ENCODE measurements at places on chromosomes 4 and X.

- peak; percentile 4 for DNase-seq
These were observed 96.9 kb upstream of the CASK start for GRCh38 chrX:42020225-42020624.

GRCh38 chrX:103310555-103311398 is at the start of gene BEX2:
BEX2 (minus strand) TSS chrX:103310990; CDS start chrX:103309976, 1,014 bp downstream.
- peak; percentile 87 for DNase-seq

GRCh38 chr4:104490770-104491480 is 3.8 kb downstream of the CXXC4 start:
- peak; percentile 47 for DNase-seq

DNA sequence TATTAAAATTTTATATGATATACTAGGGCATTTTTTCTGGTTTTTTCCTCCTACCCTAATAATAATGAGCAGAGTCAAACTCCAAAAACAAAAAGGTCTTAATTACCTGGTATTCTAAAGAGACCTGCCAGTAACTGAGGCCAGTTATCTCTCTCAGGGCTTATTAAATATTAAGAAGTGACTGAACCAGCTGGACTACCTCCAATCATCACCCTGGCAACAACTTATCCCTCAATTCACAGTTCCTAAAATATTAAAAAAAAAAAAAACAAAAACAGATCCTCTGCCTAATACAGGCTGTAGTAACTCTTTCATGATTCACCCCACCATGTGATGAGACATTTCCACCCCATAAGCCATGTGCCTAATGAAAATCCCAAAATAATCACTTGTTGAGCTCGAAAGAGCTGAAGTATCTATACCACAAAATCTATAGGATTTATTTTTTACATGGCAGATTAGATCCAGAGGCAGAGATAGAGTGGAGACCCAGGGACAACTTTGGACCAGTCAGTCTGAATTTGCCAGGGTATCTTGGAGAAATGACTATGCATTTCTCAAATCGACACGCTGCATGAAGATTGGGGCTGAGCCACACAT is 698.0 kb downstream of the FAT4 start:
- DNase-seq = no peak

- DNase-seq = no peak
These were observed 3.9 kb upstream of the GAR1 start for GRCh38 chr4:109811707-109812106.

DNA sequence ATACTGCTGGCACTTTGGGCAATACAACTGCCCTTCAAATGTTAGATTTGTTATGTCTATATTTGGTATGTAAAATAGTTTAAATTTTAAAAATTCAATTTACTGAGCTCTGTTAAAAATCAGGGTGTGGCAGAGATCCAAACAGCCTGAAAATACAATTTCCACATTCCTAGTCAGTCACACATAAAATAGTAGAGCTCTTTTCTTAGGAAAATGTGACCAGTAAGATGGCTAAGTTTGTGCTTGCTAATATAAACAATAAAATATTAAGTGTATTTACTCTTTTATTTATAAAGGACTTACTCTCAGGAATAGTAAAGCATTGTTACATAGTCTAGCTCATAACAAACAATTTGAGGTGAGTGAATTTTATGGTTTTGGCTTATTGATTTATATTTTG is 200.2 kb downstream of the DKK2 start:
- DNase-seq = no peak

GRCh38 chr4:13641084-13641483 is 13.6 kb upstream of the BOD1L1 start:
- no peak for DNase-seq

DNA sequence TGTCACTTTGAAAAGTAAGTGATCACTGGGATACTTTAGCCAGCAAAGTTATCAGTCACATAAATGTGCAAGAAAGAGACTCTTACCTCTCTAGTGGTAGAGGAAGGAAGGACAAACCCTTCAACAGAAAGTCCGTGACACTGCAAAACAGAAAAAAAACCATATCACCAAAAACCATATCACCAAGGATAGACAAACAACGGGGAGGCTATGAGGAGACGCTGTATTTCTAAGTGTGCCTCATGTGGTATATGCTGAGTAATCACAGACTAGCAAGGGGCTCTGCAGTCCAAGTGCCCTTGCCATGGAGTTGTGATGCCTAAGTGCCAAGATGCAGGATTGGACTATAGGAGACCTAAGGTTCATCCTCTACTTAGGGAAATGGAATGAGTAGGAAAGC is 11.5 kb upstream of the HDAC8 start:
- DNase-seq = no peak

DNA sequence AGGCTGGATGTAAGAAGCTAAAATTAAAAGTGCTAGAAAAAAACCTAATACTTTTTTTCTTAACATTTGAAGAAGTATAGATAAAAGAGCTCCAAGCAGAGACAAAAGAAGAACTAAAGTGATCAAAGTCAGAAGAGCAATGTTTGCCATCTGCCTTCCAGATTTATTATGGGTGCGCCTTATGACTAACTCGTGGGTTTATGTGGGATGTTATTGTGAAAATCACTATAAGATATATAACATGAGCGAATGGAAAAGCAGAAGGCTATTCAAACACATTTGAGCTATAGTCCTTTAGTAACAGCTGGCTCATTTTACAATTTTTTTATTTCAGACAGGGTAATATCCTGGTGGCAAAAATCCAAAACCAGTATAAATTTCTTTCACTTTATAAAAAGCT is 1040.7 kb downstream of the RAPGEF2 start:
- no peak for DNase-seq

- DNase-seq = peak; percentile 43
These were observed 35.8 kb downstream of the GPR82 start for GRCh38 chrX:41759817-41760216.

- DNase-seq = no peak
These were observed 755.8 kb upstream of the LCORL start for GRCh38 chr4:18777190-18777930.

DNA sequence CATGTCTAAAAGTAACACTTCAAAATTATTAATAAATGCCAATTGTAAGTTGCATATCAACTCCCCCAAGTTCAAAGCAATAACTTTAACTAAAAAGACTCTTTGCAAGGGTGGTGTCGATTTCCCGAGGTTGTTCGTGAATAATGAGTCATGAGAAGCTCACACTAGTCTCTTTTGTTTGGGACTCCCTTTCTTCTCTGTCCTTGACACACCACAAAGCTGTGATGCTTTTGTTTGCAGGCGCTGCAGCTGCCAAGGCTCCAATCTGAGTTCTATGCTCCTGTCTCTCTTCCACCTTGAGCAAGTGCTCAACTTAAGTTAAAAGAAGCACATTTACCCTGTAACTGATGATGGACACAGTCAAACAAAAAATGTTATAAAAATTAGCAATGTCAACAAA is 65.9 kb downstream of the FAT1 start:
- no peak for DNase-seq

DNA sequence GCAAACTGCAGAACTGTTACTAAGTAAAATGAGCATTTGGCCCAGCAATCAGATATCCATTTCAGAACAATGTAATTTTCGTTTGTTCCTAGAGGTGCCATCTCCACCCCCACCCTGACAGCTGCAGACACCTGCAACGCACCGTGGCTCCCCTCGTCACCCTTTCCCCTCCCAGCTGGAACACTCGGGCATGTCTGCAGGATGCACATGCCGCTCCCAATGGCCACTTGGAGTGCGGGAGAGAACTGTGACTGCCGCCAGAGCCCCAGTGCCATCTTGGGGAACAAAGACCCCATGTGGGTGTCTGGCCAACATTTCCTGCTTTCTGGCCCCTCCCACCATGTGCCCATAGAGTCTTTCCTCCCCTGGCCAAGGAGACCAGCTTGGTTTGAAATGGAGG is 436.2 kb downstream of the PCDH10 start:
- no peak for DNase-seq

- no peak for DNase-seq
These were observed 82.5 kb downstream of the LCORL start for GRCh38 chr4:17939054-17939453.

DNA sequence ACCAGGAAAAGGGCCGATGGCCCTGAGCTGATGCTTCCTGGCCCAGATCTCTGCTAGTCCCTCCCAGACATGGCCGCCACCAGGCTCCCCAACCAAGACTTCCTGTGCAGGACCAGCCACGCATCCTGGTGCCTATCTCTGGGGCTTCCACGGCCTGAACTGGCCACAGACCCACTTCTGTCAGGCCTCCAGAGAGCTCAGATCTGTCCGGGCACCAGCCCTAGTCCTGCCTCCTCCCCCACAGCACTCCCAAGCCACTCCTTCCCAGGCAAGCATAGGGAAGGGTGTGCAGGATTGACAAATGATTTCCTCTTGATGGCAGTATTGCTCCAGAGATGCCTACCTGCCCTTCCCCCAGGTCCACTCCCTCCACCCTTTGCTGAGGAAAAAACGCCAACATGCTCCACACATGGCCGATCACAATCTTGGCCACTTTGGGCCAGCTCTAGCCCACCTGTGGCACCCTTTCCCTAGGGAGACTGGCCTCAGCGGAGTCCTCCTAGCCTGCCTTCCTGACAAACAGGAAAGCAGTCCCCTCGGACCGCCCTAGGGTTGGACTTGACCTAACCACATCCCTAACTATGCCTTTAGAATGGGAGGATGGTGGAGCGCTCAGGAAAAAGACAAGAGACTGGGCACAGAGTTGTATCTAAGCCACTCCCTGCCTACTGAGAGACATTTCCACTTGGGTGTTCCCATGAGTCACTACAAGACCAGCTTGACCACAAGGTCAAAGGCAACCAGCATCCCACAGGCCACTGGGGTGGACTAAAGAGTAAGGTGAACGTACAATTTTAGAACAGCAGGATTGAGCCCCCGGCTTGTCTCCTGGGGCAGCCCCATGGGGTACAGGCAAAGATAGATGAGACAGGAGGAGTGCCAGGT is 277.5 kb upstream of the AGTR2 start:
- no peak for DNase-seq

DNA sequence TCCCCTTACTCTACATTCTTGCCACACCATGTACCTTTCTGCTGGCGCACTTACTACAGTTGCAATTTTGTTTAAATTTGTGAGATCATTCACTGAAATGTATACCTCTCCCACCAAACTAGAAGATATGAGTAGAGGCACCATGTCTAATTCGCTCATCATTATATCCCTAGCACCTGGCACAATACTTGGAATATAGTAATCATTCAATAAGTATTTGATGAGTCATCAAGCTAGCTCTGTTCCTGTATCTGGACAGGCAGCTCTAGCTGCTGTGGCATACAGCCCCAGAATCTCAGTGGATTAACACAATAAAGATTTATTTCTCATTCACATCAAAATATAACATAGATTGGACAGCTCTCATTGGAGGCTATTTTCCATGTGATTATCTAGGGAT is 245.9 kb downstream of the IDS start:
- DNase-seq = no peak

- no peak for DNase-seq
These were observed 344.8 kb downstream of the ANK2 start for GRCh38 chr4:113394108-113394729.

DNA sequence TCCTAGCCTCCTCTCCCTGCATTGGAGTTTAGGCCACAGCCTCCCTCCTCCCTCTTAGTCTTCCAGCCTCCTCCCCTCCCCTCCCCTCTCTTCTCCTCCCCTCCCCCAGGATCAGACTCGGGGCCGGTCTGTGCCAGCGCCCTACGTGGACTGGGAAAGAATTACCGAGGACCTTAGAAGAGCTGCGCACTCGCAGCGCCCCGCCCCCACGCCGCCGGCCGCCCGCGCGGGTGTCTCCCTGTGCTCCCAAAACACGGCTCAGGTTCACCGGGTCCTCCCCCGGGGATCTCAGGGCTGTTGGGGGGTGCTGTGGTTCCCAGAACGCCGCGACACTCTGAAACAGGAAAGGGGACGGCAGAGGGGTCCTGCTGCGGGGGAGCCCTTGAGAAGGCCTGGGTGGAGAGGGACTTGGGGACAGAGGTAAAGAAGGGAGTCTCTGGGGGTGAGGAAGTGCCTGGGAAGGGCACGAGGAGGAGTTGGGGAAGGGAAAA is 122.3 kb upstream of the TBL1X start:
- DNase-seq = peak; percentile 69

GRCh38 chr4:41304221-41304620 is 47.5 kb downstream of the UCHL1 start:
- no peak for DNase-seq

- DNase-seq = peak; percentile 62
These were observed 190.6 kb upstream of the LEF1 start for GRCh38 chr4:108359130-108359985.

- peak; percentile 67 for DNase-seq
These were observed 591 bp downstream of the PRPS1 start for GRCh38 chrX:107628662-107629539.

- DNase-seq = peak; percentile 23
These were observed 1016.5 kb downstream of the SH3BGRL start for GRCh38 chrX:82218361-82218760.

- no peak for DNase-seq
These were observed 34.1 kb downstream of the SORCS2 start for GRCh38 chr4:7226439-7226838.

- DNase-seq = no peak
These were observed 6.7 kb downstream of the CORIN start for GRCh38 chr4:47831026-47831679.

GRCh38 chrX:81414630-81415029 is 212.7 kb downstream of the SH3BGRL start:
- no peak for DNase-seq

- no peak for DNase-seq
These were observed 564.5 kb downstream of the ZNF674 start for GRCh38 chrX:45980726-45981125.

DNA sequence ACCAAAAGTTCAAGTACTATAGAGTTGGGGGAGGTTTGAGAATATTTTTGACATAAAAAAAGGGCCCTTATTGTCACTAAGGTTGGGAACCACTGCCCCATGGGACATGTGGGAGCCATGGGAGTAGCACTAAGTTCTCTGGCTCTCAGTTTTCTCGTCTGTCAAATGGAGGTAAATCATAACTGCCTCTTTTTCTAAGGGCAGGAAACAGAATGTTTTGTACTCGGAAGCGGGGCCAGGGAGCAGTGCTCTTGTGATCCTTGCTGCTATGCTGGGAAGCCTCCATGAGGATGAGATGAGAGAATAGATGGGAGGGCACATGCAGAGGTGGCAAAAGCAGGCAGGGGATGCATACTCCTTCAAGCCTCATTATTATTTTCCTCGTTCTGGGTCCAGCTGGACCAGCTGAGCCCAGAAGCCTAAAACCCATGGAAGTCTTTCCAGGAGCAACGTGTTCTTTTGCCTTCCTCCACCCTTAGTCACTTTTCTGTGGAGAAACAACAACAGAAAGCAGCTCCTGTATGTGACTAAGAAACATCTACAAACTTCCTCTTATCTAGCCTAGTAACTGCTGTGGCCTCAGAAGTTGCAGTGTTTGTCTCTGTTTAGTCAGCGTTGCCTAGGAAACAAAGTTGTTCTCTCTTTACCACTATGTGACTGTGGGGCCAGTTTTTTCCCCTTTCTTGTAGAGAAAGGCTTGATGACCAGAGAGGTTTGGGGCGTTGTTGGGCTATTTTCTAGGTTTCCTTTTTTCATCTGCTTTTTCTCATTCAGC is 64.8 kb downstream of the TSC22D3 start:
- DNase-seq = peak; percentile 92

Data from CD4-positive, alpha-beta T cell treated with Interleukin-21 for 1 hour (primary cell).